ENCODE measurements at places on chromosomes 6 and 20.

DNA sequence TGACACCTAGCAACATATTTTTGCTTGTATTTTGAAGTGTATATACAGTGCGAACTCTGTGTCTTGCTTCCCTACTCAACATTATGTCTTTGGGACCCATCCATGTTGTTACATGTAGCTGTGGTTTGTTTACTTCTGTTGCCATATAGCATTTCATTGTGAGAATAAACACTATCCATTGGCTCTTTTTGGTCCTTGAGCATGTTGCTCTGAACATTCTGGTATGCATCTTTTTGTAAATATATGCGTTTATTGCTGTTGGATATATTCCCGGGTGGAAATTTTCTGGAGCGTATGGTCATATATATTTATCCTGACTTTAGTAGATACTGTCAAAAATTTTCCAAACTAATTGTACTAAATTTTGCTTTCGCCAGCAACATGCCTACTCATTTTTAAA lies 222.5 kb upstream of the SPTLC3 start:
- no peaks in the 10 kb centered on the region for H3K27me3 ChIP-seq
- no peaks in the 10 kb centered on the region for H3K4me1 ChIP-seq
- H3K4me3 ChIP-seq: no peak overlapping the region
- no peak overlapping the region for H3K27ac ChIP-seq
- H3K36me3 ChIP-seq: no peaks in the 10 kb centered on the region
- no peak for DNase-seq

DNA sequence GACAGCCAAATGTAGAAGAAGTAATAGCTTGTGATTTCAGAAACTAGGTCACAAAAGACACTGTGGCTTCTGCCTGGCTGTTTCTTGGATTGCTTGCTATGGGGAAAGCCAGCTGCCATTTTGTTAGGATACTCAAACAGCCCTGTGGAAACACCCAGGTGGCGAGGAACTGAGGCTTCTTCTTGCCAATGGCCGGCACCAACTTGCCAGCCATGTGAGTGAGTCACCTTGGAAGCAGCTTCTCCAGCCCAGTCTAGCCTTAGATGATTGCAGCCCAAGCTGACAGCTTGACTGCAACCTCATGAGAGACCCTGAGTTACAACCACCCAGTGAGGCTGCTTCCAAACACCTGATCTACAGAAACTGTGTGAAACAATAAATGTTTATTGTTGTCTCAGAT lies 11.9 kb upstream of the KIAA1755 start:
- no peaks in the 10 kb centered on the region for H3K36me3 ChIP-seq
- H3K4me3 ChIP-seq: no peak overlapping the region
- H3K4me1 ChIP-seq: peaks cover 46% of the 10 kb centered on the region
- H3K27ac ChIP-seq: peak overlapping the region; percentile 75
- no peaks in the 10 kb centered on the region for H3K27me3 ChIP-seq
- DNase-seq: no peak

DNA sequence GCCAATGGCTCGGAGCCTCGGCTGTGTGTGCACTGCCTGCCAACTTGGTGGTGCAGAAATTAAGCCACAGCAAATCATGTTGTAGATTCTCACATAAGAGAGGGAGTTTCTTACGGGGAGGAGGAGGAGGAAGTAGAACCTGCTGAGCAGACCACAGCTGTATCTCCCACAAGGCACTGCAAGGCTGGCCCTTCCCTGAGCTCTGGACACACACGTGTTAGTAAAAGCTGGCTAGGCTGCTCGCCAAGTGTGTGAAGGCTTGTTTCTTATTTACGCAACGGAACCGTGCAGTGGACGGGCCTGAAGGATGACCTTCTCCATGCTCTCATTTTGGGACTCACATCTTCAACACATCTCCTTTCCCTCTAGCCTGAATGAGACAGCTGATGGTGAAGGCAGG lies 15.7 kb upstream of the QKI start:
- no peaks in the 10 kb centered on the region for H3K27me3 ChIP-seq
- H3K4me1 ChIP-seq: peaks cover 16% of the 10 kb centered on the region
- no peak overlapping the region for H3K27ac ChIP-seq
- no peak for DNase-seq

GRCh38 chr6:121000381-121000780 lies 333.9 kb downstream of the TBC1D32 start:
- no peaks in the 10 kb centered on the region for H3K36me3 ChIP-seq
- no peak for DNase-seq
- no peak overlapping the region for H3K27ac ChIP-seq
- H3K4me1 ChIP-seq: no peaks in the 10 kb centered on the region
- no peak overlapping the region for H3K4me3 ChIP-seq

GRCh38 chr20:64077094-64077493 lies 2.2 kb downstream of the RGS19 start:
- no peak overlapping the region for H3K4me3 ChIP-seq
- no peaks in the 10 kb centered on the region for H3K27me3 ChIP-seq
- H3K36me3 ChIP-seq: peaks cover 43% of the 10 kb centered on the region
- peak; percentile 46 for DNase-seq

- no peak for DNase-seq
- no peak overlapping the region for H3K4me3 ChIP-seq
- no peaks in the 10 kb centered on the region for H3K27me3 ChIP-seq
- H3K27ac ChIP-seq: no peak overlapping the region
- no peaks in the 10 kb centered on the region for H3K4me1 ChIP-seq
Observed at GRCh38 chr6:134458857-134459657, 141.1 kb upstream of the SGK1 start.

DNA sequence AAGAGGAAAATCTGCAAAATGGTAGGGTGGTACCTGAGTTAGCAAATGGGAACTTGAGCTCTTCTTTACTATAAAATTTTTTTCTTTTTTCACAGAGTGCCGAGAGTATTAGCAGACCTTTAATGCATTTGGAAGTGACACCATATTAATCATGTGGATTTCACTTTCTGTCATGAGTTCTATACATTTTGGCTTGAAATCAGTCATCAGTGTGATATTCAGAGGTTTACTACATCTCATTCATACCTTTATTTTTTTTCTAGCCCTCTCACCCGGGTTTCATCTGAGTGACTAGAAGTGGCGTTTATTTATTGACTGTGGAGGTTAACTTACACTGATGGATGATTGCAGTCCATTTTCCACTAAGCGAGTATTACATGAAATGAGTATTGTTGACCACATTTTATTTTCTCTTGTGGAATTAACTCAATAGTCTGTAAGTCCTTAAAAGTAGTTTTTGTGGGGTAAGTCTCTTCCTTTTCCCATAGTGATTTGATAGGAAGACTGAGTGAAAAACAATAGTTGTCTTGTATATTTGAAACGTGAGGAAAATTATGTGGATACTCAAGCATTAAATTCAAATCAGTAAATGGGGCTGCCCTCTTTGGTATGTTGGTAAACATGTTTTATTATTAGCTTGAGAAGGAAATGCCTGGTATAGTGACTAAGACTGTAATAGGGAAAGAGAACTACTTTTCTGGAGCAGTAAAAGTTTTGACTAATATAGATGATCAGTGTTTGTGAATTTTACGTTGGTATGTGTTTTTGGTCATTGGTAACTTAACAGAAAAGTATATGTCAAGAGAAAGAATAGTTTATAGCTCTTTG lies 55.5 kb downstream of the JARID2 start:
- no peaks in the 10 kb centered on the region for H3K27me3 ChIP-seq
- no peak overlapping the region for H3K4me3 ChIP-seq
- no peaks in the 10 kb centered on the region for H3K36me3 ChIP-seq
- peaks cover 75% of the 10 kb centered on the region for H3K4me1 ChIP-seq
- no peak for DNase-seq

DNA sequence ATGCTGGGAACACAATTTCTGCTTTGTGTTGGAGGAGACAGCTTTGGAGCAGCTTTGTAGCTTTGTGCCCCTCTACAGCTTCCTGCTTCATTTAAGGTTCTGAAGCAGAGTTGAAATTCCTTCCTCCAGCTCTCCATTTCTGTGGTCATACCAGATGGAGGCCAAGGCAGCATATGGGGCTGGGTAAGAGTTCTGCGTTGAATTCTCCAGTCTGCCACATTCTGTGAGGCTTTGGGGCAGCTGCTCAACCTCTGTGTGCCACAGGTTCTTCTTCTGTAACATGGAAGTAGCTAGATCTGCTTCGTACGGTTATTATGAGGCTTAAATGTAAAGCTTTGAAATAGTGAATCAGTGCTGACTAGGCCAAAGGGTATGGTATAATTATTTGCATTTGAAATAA lies 2.9 kb upstream of the TRIM26 start:
- no peak overlapping the region for H3K4me3 ChIP-seq
- no peaks in the 10 kb centered on the region for H3K4me1 ChIP-seq
- H3K27ac ChIP-seq: no peak overlapping the region

- no peaks in the 10 kb centered on the region for H3K36me3 ChIP-seq
- H3K4me1 ChIP-seq: no peaks in the 10 kb centered on the region
- DNase-seq: no peak
- H3K4me3 ChIP-seq: no peak overlapping the region
- no peaks in the 10 kb centered on the region for H3K27me3 ChIP-seq
Observed at GRCh38 chr20:15654208-15654649, 919.0 kb downstream of the KIF16B start.

All from heart right ventricle (tissue), 16 donors.